ENCODE measurements at places on chromosomes 13 and 19.

- DNase-seq: peak; percentile 59
Observed at GRCh38 chr19:41264581-41265394, 616 bp downstream of the HNRNPUL1 start.

DNA sequence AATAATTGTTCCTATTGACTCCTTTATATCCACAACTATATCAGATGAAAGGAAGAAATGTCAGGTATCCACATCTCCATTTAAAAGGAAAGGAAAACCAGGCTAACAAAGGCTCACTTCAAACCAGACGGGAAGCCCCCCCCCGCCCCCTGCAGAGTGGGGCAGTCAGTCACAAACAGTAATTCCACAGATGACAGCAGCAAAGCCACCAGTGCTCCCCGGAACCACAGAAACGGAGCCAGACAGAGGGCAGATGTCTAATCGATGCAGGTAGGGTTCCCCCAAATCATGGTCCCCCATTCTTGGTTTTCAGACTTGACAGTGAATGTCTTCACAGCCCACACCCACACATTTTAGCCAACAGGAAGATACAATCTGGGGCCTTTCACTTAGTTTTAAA lies 100.8 kb downstream of the STK24 start:
- DNase-seq: peak; percentile 75

DNA sequence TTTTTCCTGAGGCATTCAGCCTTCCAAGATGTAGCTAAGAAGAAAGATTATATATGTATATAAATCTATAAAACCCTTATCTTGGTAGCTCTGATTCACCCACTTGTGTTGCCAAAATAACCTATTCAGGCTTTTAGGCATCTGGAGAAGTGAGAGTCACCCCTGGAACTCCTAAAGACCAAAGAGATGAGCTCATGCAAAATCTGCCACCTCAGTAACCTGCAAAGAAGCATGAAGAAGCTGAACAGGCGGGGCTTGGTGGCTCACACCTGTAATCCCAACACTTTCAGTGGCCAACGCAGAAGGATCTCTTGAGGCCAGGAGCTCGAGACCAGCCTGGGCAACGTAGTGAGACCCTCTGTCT lies 393.7 kb downstream of the FOXO1 start:
- DNase-seq: no peak

DNA sequence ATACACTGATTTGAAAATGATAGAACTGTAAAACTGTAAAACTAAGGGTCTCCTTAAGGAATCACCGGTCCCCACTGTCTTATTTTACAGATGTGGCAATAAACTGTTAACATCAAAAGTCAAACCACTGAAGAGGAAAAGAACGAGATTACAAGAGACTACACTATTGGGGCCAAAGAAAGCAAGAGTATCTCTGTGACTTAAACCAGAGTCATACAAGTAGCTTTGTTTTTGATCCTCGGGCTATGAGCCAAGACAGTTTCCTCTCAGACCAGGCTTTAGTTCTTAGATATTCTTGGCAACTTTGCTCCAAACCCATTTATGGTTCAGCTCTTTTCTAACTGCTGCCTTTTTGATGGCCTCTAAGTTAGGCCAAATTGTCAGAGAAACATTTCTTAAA lies 113.8 kb downstream of the TBC1D4 start:
- no peak for DNase-seq

- DNase-seq: peak; percentile 31
Observed at GRCh38 chr19:41691268-41691970, 3.3 kb upstream of the CEACAM7 start.

Data from activated CD4-positive, alpha-beta memory T cell treated with anti-CD3 and anti-CD28 coated beads, Interleukin-2, amount 10 ng/mL, durations not matched to agents 7 days and 5 days (primary cell).